ENCODE measurements at places on chromosomes 6 and 20. TPM values are rescaled to one million over a fixed set of nuclear protein-coding genes. Genes with fewer than 3 reads are reported as not detected.

Gene SPTLC3
- polyA plus RNA-seq: 0.18 TPM

Gene MAD2L1BP
- polyA plus RNA-seq: 22.6 TPM

Gene JAG1
- polyA plus RNA-seq: 75.7 TPM

Gene GPX5
- not detected for polyA plus RNA-seq

Gene DEFB116
- not detected for polyA plus RNA-seq

Gene SNRPB
- polyA plus RNA-seq: 689 TPM

Gene GRM4
- polyA plus RNA-seq: 0.13 TPM

Gene VARS1
- 58.3 TPM for polyA plus RNA-seq

Gene TTPAL
- 9.3 TPM for polyA plus RNA-seq

Gene MEI4
- not detected for polyA plus RNA-seq

All from A549 (cell line).